Astrocyte of the spinal cord (primary cell): ENCODE measurements at places on chromosomes 13 and 19.

DNA sequence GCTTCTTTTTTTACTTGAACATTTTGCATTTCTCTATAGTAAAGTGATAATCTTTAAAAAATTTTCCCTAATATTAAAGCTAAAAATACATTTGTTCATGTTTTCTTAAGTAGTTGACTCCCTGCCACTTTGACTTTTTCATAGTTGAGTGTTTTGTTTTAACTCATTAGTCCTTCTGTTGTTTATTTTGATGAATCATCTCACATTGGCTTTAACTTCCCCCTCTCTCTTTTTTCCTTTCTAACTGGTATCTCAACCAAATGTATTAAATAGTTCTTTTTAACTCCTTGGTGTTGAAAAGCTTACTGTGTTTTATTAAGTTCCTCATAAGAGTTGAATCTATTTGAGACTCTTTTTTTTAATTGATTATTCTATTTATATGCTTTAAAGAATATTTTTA, 2.8 kb downstream of the TNFSF13B start:
- peak; percentile 13 for DNase-seq

- DNase-seq: no peak
These were observed 62.7 kb upstream of the ZNF85 start for GRCh38 chr19:20860339-20860738.

DNA sequence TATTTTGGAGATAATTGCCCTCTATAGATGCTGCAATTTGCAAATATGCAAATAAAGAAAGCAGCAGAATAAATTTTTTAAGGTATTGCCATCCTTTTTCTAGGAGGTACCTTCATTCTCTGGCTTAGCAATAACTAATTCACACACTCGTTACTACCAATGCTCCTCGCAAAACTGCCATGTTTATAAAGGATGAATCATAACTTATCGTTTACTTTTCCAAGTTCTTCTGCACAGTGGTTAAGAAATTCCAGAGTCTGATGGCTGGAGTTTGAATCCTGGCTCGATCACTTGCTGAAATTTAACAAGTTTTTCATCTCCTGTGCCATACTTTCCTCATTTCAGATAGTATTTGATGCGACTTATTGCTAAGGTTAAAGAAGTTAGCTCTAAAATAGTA, 708.6 kb upstream of the KLHL1 start:
- peak; percentile 38 for DNase-seq

GRCh38 chr13:20994441-20994821, 67.0 kb downstream of the LATS2 start:
- no peak for DNase-seq

DNA sequence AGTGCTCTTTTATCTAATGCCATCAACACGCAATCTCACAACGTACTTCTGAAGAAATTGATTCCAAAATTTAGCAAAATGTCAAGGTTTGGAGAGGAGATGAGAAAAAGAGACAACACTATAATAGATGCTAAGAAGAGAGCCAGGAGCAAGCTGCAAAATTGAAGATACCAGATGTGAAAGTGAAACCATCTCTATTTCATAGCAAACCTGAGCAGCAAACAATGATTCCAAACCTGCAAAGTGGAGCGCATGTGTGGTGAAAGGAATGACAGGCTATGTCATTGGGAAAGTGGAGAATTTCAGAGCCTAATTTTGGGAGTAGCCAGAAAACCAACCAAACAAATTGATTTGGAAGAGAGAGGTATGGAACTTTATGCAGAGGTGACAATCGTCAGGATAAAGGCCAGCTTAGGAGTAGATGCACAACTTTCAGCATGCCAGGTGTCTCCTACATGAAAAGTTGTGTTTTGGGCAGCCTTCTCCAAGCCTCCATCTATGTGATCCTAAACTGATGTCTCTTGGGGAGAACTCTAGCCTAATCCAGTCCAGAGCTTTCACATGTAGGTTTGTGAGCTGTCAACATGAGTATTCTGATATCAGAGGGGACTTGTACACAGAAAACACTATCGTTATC, 158.4 kb upstream of the FNDC3A start:
- no peak for DNase-seq

- no peak for DNase-seq
These were observed 3.7 kb upstream of the ARHGAP45 start for GRCh38 chr19:1063030-1063908.

DNA sequence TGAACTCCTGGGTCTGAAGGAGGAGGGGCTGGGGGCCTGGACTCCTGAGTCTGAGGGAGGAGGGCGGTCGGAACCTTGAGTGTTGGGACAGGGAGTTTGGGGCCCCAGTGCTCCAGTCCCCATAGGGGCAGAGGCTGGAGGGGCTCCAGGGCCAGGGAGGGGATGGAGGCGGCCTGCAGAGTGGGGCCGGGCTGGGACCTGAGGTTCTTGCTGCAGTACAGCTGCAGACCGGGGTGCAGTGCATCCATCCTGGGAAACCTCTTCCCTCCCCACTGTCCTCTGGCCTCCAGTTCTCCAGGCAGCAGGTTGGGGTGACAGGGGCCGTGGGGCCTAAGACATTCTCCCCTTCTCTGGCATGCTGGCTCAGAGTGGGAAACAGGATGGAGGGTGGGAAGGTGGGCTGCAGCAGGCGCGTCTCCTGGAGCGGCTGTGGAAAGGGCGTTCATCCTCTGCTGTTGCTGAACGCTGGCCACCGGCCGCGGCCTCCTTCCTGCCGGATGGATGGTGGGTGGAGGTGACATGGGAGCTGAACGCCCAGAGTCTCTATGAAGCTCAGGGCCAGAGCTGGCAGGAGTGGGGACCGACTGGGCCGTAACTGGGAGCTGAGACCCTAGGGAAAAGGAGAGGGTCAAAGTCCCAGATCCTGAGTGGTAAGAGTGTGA, 1.6 kb downstream of the BRSK1 start:
- DNase-seq: no peak

DNA sequence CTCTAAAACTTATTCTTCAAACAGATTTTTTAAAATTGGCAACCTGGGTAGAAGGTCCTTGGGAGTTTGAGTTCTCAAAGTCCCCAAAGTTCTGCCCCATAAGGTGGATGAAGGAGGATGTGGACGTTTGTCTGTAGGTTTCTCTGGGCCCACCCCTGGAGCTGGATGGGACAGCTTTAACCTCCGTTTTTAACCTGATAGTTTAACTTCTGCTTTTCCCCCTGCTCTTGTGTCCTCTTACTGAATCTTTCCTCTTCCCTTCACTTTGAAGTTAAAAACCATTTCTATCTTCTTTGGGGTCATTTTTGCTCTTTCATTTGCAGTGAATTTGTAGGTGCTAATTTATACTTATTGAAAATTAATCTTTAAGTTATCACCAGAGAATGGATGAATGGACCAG, 79.1 kb downstream of the ESD start:
- DNase-seq: no peak

DNA sequence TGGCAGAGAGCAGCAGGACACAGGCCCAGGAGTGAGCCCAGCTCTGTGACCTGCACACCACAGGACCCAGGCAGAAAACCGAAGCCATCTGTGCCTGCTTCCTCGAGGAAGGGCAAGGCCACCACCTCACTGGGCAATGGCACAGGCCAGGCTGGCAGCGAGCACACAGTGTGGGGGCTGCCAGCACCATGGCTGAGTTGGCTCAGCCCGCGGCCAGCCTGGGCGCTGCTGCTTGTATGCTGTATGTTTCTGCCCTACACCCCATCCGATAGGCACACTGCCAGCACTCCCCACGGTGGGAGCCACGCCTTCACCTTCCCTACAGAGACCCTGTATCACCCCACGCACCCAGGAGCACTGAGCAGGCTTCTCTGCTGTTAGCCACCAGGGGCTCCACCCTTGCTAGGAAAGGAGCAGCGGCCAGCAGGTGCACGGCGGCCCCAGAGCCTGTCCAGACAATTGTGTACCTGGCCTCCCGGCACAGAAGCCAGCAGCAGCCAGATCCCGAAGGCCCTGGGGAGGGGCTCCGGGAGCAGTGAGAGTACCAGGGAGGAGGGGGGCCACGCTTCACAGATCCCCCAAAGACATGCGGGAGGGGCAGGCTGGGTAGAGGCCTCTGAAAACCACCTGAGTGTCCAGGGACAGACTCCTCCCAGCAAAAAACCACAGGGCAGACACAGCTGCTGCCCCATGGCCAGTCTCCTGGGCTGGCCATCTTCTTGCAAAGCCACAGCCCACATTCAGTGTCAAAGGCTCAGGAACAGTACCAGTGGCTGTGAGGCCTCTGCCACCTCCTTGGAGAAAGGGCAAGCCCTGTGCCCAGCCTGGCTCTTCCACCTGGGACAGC, 56.1 kb downstream of the MLLT1 start:
- no peak for DNase-seq

GRCh38 chr19:34269489-34269888, 15.1 kb downstream of the GARRE1 start:
- no peak for DNase-seq

- DNase-seq: no peak
These were observed 484.5 kb downstream of the SLITRK6 start for GRCh38 chr13:85314686-85315085.

GRCh38 chr13:72728290-72728605, 525 bp downstream of the BORA start:
- no peak for DNase-seq

GRCh38 chr13:32170841-32171240, 139.3 kb downstream of the FRY start:
- DNase-seq: no peak

GRCh38 chr13:102825921-102826706, 19.7 kb upstream of the ERCC5 start:
- peak; percentile 93 for DNase-seq

GRCh38 chr19:46609511-46610412, 8.6 kb downstream of the CALM3 start:
- DNase-seq: no peak

DNA sequence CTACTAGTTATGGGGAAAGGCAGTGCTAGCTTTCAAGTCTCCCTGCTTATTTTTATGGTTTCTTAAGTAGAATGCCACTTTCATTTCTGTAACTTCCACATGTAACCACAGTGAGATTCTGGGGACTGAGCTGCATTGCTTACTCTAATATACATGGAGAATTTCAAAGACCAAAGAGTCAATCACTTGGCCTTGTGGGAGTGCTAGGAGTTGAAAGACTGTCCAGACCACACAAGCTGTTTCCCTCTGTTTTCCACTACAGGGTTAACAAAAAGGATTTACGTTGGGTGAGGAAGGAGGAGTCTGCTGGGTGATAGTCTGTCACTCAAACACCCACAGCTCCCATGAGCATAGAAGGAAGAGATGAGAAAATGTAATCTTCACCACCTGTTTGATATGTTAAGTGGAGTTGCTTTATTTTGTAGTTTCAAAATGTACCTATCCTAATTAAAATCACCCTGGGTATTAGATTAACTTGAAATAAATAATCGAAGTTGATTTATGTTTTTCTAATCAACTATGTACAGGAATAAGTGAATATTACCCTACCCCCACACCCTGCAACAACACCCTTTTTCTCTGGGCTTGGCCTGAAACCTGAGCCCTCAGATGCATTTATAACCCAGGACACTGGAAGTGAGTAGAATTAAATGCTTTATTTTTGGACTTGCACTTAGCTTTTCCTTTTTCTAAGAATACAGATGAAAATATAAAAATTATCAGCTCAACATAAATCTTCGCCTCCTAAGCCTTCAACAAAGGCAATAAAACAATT, 225.8 kb upstream of the SLC10A2 start:
- DNase-seq: peak; percentile 29

- DNase-seq: no peak
These were observed 9.0 kb upstream of the TNFRSF19 start for GRCh38 chr13:23561261-23561660.

DNA sequence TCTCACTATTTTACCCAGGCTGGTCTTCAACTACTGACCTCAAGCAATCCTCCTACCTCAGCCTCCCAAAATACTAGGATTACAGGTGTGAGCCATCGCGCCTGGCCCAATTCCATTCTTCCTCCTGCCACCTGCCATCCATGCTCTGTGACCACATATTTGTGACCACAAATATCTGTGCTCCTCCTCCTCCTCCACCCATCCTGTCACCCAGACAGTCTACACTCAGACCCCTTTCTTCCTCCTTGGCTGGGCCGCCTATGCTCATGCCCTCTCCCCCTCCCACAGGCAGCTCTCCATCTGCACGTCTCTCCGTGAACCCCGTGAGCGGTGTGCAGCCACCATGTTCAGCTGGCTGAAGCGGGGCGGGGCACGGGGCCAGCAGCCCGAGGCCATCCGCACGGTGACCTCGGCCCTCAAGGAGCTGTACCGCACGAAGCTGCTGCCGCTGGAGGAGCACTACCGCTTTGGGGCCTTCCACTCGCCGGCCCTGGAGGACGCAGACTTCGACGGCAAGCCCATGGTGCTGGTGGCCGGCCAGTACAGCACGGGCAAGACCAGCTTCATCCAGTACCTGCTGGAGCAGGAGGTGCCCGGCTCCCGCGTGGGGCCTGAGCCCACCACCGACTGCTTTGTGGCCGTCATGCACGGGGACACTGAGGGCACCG, 3.2 kb downstream of the EHD2 start:
- no peak for DNase-seq
